Stimulated activated CD8-positive, alpha-beta memory T cell treated with anti-CD3 and anti-CD28 coated beads, Interleukin-4, amount 100 ng/mL, for 24 hours (primary cell): ENCODE measurements at places on chromosomes 6 and 20.

- DNase-seq: no peak
These were observed 13.1 kb downstream of the B4GALT5 start for GRCh38 chr20:49700411-49701185.

DNA sequence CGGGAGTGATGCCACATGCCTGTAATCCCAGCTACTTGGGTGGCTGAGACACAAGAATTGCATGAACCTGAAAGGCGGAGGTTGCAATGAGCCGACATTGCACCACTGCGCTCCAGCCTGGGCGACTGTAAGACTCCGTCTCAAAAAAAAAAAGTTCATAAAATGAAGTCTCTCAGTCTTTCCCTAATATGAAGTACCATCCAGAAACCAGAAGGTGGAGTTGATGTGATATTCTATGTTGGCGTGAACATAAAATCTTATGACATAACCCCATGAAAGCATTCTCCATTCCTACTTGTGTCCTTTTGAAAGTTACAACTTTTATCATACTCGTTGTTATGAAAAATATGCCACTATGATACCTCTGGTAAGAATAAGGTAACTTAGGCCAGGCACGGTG lies 5.7 kb downstream of the SOD2 start:
- no peak for DNase-seq

- no peak for DNase-seq
These were observed 42.3 kb upstream of the PTPN1 start for GRCh38 chr20:50467718-50468356.

GRCh38 chr6:167699141-167699931 lies 127.4 kb upstream of the AFDN start:
- DNase-seq: peak; percentile 34

- no peak for DNase-seq
These were observed 135.9 kb upstream of the FUT9 start for GRCh38 chr6:95879856-95880255.

DNA sequence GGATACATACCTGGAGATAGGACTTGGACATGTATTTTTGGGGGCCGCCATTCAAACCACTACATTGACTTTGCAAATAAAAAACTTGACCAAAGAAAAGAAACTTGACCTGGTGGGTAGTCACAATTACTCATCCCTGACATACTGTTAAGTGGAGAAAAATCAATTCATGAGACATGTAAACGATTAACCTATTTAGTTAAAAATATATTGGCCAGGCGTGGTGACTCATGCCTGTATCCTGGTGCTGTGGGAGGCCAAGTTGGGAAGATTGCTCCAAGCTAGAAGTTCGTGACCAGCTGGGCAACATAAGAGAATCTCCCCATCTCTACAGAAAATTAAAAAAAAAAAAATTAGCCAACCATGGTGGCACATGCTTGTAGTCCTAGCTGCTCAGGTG lies 2.5 kb upstream of the SRSF12 start:
- DNase-seq: no peak

DNA sequence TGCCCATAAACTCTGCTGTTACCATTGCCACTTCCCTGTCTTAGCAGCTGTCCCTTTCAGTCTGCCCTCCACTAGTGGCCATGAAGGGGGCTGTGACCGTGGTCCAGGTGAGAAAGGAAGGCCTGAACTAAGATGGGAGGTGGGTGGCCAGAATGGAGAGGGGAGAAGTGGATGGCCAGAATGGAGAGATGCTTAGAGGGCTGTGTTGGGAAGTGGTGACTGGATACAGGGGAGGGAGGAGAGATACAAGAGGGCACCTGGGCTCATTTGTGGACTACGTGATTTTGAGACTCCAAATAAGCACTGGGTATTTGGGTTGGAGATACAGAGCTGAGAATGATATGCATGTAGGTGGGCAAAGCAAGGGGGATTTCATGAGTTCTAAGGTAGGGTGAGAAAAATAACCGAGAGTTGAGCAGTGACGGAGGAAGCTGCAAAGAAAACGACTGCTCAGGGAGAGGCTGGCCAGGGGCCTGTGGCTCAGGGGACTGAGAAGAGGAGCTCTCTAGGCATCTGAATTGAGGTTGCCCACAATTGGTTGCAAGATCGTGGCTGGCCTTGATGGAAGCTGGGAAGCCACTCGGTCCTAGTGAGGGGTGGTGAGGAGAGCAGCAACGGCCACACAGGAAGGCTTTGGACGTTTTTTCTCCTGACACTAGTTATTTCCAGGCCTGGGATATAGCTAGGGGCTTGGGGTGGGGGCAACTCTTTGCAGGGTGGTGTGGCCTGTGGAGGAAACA lies 36.9 kb downstream of the PANK2 start:
- no peak for DNase-seq

DNA sequence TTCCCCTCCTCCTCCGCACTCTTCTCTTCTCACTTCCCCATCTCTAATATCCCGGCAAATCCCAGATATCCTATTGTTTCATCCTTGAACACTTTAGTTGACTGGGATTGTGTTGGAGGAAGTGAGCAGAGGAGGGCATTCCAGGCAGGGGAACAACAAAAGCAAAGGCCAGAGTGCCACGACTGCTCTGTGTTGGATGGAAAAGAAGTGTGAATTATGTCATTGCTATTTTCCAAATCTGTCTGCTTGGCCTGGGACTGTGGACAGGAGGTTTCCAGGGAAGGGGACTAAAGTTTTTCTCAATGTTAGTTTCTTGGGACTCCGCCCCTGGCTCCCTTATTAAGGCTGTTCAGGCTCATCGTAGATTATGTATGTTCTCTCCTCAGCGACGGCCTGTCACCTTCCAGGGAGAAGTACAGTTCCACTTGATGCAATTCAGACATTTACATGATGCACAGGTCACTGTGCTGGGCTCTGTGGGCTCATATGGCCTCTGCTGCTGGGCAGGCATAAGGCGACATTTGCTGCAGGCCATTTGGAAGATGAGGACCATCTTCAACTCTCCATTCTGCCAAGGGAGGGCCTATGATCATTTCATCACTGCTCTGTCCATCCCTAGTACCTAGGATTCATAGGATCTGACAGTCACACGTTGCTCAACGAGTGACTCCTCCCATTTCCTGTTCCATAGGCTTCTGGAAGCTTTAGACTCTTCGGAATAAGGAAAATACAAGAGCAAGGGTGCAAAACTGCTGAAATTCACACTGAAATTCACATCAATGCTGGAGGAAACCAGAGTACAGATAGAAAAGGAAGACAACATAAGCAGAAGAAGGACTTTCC lies 99.1 kb upstream of the KCNK16 start:
- DNase-seq: no peak

- DNase-seq: no peak
These were observed 259.4 kb downstream of the GJA1 start for GRCh38 chr6:121694801-121695251.

DNA sequence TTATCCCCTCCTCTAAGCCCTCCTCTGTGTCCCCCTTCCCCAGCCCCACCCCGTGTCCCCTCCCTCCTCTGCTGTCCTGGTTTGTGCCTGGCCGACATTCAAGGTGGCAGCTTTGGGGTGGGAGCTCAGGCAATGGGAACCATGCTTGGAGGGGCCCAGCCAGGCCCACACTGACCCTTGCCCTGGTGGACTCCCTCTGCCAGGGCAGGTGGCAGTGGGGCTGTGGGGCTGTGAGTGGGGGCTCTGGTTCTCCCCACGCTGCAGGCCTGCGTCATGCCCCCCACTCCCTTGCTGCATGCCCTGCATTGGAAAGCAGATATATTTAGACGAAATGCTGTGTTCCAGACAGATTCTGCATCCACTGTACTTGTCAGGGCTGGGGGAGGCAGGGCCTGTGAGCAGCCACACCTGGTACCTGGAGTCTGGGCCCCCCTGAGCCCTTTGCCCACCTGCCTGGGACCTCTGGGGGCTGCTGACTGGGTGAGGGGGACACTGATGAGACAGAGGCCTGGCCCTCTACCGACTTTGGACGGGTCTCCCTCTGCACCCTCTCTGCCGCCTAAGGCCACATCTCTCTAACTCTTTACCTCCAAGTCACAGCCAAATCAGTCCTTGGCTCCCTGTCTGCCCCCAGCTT lies 14.2 kb downstream of the DLGAP4 start:
- no peak for DNase-seq

- no peak for DNase-seq
These were observed 150.2 kb downstream of the FOXC1 start for GRCh38 chr6:1759870-1760269.

DNA sequence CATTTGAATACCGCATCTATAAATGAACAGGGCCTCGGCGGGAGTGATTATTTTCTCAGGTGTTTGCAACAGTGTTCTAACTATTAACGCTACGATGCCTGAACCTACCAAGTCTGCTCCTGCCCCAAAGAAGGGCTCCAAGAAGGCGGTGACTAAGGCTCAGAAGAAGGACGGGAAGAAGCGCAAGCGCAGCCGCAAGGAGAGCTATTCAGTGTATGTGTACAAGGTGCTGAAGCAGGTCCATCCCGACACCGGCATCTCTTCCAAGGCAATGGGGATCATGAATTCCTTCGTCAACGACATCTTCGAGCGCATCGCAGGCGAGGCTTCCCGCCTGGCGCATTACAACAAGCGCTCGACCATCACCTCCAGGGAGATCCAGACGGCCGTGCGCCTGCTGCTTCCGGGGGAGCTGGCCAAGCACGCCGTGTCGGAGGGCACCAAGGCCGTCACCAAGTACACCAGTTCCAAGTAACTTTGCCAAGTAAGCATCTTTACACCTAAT lies 70.9 kb downstream of the HFE start:
- peak; percentile 62 for DNase-seq

DNA sequence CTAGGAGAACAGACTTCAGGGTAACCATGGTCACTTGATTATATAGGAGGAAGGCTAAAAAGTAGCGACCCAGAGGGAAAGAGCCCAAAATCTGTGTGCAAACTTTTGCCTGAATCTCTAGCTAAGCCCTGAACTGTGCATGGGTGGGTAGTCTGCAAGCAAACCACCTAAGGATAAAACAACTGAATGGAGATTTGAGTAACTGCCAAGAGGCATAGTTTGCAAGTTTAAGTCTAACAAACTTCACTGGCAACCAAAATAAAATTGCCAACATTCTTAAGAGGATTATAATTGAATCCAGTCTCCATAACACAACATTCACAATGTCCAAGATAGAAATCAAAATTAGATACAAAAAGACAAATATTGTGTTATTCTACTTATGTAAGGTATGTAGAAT lies 192.0 kb upstream of the PLN start:
- DNase-seq: no peak

DNA sequence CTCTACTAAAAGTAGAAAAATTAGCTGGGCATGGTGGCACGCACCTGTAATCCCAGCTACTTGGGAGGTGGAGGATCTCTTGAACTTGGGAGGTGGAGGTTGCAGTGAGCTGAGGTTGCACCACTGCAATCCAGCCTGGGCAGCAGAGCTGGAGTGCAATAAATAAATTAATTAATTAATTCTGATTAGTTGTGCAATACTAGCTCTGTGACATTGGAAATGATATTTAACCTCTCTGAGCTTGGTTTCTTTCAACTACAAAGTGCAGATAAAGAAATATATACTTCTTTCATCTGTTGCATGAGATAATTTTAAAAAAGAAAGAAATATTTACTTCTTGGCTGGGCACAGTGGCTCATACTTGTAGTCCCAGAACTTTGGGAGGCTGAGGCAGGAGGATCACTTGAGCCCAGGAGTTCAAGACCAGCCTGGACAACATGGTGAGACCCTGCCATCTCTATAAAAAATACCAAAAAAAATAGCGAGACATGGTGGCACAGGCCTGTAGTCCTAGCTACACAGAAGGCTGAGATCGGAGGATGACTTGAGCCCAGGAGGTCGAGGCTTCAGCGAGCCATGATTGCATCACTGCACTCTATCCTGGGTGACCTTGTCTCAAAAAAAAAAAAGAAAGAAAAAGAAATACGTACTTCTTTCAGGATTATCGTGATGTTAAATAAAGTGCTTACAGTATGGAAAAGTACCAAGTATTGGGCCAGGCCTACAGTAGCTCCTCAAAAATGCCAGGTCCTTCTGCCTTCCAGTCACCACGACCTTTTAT lies 15.6 kb upstream of the TBCC start:
- DNase-seq: no peak

DNA sequence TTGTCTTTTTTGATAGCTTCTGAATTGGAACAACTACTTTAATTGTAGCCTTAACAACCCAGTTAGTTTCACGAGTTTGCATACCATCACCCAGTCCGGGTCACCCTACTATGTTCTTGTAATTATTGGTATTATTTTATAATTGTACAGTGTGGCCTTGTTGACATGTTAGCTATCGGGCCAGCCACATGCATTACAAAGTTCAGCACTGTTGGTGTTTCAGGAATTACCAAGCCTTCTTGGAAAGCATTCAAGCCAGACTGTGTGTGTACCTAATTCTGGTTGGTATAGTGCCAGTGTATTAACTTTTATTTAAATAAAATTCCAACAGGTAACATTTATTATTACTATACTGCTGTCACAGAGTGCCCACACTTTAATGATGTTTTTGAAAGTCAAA lies 150.9 kb downstream of the JARID2 start:
- DNase-seq: no peak

DNA sequence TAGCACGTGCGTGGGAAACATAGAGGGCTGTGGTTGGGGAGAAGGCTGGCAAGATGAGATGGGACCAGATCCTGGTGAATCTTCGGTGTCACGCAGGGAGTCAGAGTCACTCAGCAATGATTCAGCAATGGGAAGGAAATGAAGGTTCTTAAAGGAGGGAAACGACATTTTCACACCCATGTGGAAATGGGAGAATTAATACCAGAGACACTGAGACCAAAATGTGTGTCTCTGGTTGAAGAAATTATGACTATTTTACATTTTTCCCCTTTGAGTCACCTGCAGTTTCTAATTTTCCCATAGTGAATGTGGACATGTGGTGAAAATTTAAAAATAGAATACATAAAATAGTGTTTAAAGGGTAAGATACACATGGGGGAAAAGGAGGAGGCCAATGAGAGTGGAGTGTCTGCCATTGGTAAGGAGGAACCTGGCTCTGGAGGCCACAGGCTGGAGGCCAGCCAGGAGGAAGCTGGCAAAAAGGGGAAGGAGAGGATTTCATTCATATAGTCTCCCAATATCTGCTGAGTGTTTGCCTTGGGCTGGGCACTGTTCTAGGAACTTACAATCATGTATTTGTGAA lies 17.5 kb downstream of the NRN1 start:
- no peak for DNase-seq

DNA sequence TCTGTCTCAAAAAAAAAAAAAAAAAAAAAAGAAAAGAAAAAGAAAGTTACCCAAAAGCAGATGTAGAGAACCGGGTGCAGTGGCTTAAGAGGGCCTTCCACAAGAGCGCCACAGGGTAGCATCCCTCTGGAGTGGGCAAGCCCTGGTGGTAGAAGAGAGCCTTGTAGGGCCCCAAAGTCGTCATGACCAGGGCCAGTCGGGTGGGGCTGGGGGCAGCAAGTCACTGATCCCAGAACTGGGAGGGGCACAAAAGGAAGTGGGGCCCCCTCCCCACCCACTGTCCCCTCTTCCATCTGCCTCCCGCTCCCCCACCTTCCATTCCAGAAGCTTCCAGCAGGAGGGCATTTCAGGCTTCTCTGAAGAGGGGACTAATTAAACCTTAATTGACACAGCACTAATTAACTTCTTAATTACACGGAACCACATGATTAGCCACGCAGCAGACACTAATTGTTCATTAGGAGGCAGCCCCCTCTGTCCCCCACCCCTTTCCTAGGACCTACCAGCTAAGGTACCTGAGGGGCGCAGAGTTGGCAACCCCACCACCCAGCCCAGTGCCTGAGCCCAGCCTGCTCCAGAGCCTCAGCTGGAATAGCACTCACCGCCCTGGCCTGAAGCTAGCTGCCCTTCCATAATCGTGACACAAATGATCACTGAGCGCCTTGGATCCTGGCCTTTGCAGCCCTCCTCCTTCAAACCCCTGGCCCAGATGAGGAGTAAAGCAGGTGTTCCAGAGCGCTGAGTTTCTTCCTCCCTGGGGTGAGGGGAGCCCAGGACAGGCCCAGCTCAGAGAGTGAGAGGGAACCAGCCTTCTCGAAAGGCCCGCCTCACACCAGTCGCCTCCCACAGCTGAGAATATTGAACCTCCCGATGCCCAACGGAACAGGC lies 34.8 kb downstream of the MDFI start:
- DNase-seq: no peak
